ENCODE measurements at places on chromosomes 11 and 22. TPM values are rescaled to one million over a fixed set of nuclear protein-coding genes. Genes with fewer than 3 reads are reported as not detected.

DNA sequence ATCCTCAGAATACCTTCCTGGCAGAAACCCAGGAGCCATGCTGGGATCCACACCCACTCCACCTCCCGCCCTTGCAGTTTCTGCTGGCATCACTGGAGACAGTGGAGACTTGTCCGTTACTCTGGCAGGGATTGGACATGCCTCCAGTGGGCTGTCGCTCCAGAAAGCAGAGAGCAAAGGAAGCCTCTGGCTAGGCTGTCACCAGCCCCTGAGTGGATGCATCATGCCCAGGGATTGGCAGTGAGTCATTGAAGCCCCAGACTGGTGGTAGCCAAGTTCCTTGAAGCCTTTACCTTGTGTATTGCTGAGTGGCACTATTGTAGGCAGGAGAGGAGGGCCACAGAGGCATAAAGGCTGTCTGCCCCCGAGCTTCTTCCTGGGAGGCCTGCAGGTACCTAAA lies 34.8 kb upstream of the E2F8 start:
- H3K27ac ChIP-seq = no peak overlapping the region
- H3K27me3 ChIP-seq = no peaks in the 10 kb centered on the region
- no peak overlapping the region for H3K4me3 ChIP-seq
- H3K4me1 ChIP-seq = no peaks in the 10 kb centered on the region

DNA sequence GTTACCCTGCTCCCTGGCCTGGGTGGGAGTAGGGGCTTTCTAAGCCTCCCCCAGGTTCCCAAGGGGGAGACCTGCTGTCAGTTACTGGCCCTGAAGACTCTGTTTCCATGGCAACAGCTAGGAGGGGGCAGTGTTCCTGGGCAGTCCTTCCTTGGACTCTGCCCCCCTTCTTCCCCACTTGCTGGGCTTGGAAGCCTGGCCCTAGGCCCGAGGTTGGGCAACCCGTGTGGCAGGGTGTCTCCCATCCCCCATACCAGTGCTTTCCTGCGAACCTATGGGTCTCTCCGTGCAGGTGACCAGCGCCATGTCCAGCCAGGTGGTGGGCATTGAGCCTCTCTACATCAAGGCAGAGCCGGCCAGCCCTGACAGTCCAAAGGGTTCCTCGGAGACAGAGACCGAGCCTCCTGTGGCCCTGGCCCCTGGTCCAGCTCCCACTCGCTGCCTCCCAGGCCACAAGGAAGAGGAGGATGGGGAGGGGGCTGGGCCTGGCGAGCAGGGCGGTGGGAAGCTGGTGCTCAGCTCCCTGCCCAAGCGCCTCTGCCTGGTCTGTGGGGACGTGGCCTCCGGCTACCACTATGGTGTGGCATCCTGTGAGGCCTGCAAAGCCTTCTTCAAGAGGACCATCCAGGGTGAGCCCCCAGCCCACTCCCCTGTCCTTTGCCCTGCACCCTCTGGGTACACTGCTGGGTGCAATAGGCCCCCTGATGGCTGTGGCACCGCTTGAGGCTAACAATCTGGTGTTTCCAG lies 1.7 kb downstream of the ESRRA start:
- no peaks in the 10 kb centered on the region for H3K27me3 ChIP-seq
- peak overlapping the region; percentile 75 for H3K4me3 ChIP-seq
- peaks cover 22% of the 10 kb centered on the region for H3K4me1 ChIP-seq
- H3K27ac ChIP-seq = peak overlapping the region; percentile 87
- peak; percentile 74 for DNase-seq

DNA sequence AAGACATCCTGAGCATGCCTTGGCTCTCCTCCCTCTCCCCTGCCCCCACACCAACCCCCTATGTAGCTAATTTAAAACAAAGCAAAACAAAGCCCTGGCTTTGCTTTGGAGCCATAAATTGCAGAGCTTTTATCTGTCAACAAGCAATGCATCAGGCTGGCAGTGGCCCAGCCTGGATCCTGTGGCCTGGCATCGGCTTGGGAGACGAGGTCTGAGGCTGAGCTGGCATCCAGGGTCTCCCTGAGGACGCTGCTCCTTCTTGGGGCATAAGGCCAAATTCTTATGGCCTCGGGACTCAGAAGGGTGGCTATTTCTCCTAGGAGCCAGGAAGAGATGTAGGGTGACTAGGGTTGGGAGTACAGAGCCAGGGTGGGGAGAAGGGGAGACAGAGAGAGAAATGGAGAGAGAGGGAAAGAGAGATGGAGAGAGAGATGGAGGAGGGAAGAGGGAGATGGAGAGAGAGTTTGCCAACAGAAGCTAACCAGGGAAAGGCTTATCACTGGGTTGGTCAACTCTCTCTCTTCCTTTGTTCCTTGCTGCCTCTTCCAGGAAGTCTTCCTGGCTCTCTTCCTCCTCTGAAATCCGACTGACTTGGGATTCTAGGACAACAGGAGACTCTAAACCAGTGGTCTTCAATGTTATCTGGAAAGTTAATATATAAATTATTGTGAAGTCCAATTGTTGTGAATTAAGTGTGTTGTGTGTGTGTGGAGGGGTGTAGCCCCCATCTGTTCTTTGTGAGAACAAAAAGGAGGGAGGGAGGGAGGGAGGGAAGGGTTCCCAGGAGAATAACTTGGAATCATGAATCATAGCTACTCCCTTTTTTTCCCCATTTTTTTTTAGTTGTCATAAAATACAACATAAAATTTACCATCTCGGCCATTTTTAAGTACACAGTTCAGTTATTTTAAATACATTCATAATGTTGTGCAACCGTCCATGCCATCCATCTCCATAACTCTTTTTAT lies 29.1 kb downstream of the TSPAN18 start:
- H3K36me3 ChIP-seq = no peaks in the 10 kb centered on the region
- peaks cover 5% of the 10 kb centered on the region for H3K4me1 ChIP-seq
- DNase-seq = no peak
- no peak overlapping the region for H3K27ac ChIP-seq
- H3K4me3 ChIP-seq = no peak overlapping the region

DNA sequence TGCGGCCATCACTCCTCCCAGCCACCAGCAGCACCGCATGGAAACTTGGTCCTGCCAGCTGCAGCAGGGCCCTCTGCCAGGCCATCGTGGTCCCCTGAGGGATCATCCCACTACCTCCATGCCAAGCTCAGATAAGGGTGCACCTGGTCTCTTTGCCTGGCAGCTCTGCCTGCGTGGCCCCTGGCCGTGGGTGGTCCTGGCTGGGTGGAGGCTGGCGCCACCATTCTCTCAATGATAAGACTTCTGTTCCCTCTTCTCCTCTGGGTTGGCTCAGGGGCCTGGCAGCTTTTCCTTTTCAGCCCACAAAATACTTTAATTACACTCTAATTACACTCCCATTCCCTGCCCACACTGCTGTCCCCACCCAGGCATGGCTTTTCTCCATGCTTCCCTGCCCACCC lies 26.8 kb upstream of the TSKU start:
- H3K27ac ChIP-seq = no peak overlapping the region
- DNase-seq = no peak
- H3K27me3 ChIP-seq = no peaks in the 10 kb centered on the region
- no peak overlapping the region for H3K4me3 ChIP-seq
- H3K36me3 ChIP-seq = no peaks in the 10 kb centered on the region
- H3K4me1 ChIP-seq = peaks cover 17% of the 10 kb centered on the region

GRCh38 chr11:76234021-76234415 lies 27.7 kb upstream of the WNT11 start:
- no peaks in the 10 kb centered on the region for H3K36me3 ChIP-seq
- H3K27me3 ChIP-seq = no peaks in the 10 kb centered on the region
- peaks cover 23% of the 10 kb centered on the region for H3K4me1 ChIP-seq
- peak; percentile 60 for DNase-seq

The OR5P2 gene
- total RNA-seq = 2.2 TPM

Measured in lower lobe of right lung (tissue), 2 donors.